ENCODE measurements at places on chromosomes 1 and 21. TPM values are rescaled to one million over a fixed set of nuclear protein-coding genes. Genes with fewer than 3 reads are reported as not detected.

OR2L8 gene
- total RNA-seq: not detected

CELA3A gene
- not detected for total RNA-seq

SH3BGRL3 gene
- 57.5 TPM for total RNA-seq

OLFML3 gene
- total RNA-seq: 73.7 TPM

JAM2 gene
- 28.0 TPM for total RNA-seq

GMEB1 gene
- total RNA-seq: 11.0 TPM

GADD45A gene
- 80.8 TPM for total RNA-seq

CYP4A11 gene
- not detected for total RNA-seq

KCNK2 gene
- total RNA-seq: 0.57 TPM

DYNLT5 gene
- 3.1 TPM for total RNA-seq

IL12RB2 gene
- not detected for total RNA-seq

CNIH3 gene
- 0.83 TPM for total RNA-seq

NTNG1 gene
- total RNA-seq: 4.2 TPM

FAM177B gene
- 1.3 TPM for total RNA-seq

KRTAP19-1 gene
- not detected for total RNA-seq

IFNAR1 gene
- total RNA-seq: 22.4 TPM

GREM2 gene
- total RNA-seq: 2.7 TPM

DIRAS3 gene
- 1.5 TPM for total RNA-seq

SDF4 gene
- 88.5 TPM for total RNA-seq

NBPF20 gene
- total RNA-seq: 3.0 TPM

BEND5 gene
- 3.7 TPM for total RNA-seq

TP73 gene
- total RNA-seq: not detected

VCAM1 gene
- total RNA-seq: 7.6 TPM

PALMD gene
- 15.4 TPM for total RNA-seq

SLC44A5 gene
- 0.17 TPM for total RNA-seq

NEGR1 gene
- 58.8 TPM for total RNA-seq

WNT2B gene
- 6.3 TPM for total RNA-seq

IVL gene
- total RNA-seq: not detected

KRTAP10-9 gene
- not detected for total RNA-seq

MT1HL1 gene
- not detected for total RNA-seq

SPRR5 gene
- not detected for total RNA-seq

NLRP3 gene
- 1.3 TPM for total RNA-seq

SLC16A4 gene
- total RNA-seq: 8.2 TPM

CLEC20A gene
- not detected for total RNA-seq

TLCD4 gene
- 15.9 TPM for total RNA-seq

ZC3H11A gene
- total RNA-seq: 84.0 TPM

PRAMEF14 gene
- not detected for total RNA-seq

DMBX1 gene
- total RNA-seq: not detected

MSH4 gene
- 0.40 TPM for total RNA-seq

MRPL20 gene
- total RNA-seq: 166 TPM

SPRR1B gene
- not detected for total RNA-seq

CLCNKA gene
- 0.17 TPM for total RNA-seq

CFHR3 gene
- total RNA-seq: not detected

FGR gene
- 13.0 TPM for total RNA-seq

NENF gene
- 99.3 TPM for total RNA-seq

HECTD3 gene
- 41.8 TPM for total RNA-seq

OR6P1 gene
- not detected for total RNA-seq

DENND2D gene
- 5.7 TPM for total RNA-seq

VHLL gene
- not detected for total RNA-seq

SSX2IP gene
- 13.7 TPM for total RNA-seq

AUNIP gene
- not detected for total RNA-seq

SPTA1 gene
- total RNA-seq: 2.5 TPM

CFAP141 gene
- total RNA-seq: not detected

BRDT gene
- total RNA-seq: not detected

DPT gene
- 126 TPM for total RNA-seq

ATAD3B gene
- total RNA-seq: 9.7 TPM

MRPS6 gene
- 44.0 TPM for total RNA-seq

Data from esophagus muscularis mucosa (tissue), 4 donors.